ENCODE measurements at places on chromosomes 3 and 15. TPM values are rescaled to one million over a fixed set of nuclear protein-coding genes. Genes with fewer than 3 reads are reported as not detected.

The HDC gene
- total RNA-seq: 6.8 TPM

The TRPM1 gene
- total RNA-seq: not detected

GRCh38 chr15:58393241-58393662 lies 38.5 kb upstream of the LIPC start:
- DNase-seq: no peak
- H3K27ac ChIP-seq: no peak overlapping the region
- no peaks in the 10 kb centered on the region for H3K4me1 ChIP-seq
- no peaks in the 10 kb centered on the region for H3K36me3 ChIP-seq
- no peak overlapping the region for H3K4me3 ChIP-seq
- H3K27me3 ChIP-seq: no peaks in the 10 kb centered on the region

GRCh38 chr3:58416191-58416590 lies 17.4 kb downstream of the PDHB start:
- H3K27me3 ChIP-seq: no peaks in the 10 kb centered on the region
- no peak overlapping the region for H3K4me3 ChIP-seq
- H3K4me1 ChIP-seq: no peaks in the 10 kb centered on the region
- no peak overlapping the region for H3K27ac ChIP-seq

- H3K27me3 ChIP-seq: no peaks in the 10 kb centered on the region
- no peaks in the 10 kb centered on the region for H3K36me3 ChIP-seq
- DNase-seq: peak; percentile 67
- H3K27ac ChIP-seq: no peak overlapping the region
- no peaks in the 10 kb centered on the region for H3K4me1 ChIP-seq
These were observed 37.7 kb downstream of the TM4SF4 start for GRCh38 chr3:149512073-149512782.

GRCh38 chr15:67156834-67157233 lies 91.4 kb downstream of the SMAD3 start:
- H3K36me3 ChIP-seq: no peaks in the 10 kb centered on the region
- no peak overlapping the region for H3K27ac ChIP-seq
- no peak for DNase-seq
- no peaks in the 10 kb centered on the region for H3K4me1 ChIP-seq
- no peaks in the 10 kb centered on the region for H3K27me3 ChIP-seq
- no peak overlapping the region for H3K4me3 ChIP-seq

DNA sequence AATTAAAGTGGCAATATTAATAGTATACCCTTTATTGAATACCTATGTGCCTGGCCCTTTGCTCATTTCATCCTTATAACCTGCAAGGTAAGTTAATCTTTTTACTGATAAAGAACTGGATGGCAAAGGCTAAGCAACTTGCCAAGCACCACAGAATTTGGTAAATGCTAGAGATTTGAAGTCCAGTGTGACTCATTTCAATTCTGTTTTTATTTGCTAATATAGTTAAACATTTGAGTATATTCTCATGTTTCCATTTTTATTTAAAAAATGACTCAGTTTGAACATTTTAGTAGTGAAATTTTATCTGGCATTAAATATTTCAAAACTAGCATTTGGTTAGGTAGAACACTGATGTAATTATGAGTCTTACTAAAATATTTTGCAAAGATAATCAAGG lies 11.3 kb downstream of the PFN2 start:
- H3K4me3 ChIP-seq: no peak overlapping the region
- no peaks in the 10 kb centered on the region for H3K36me3 ChIP-seq
- peaks cover 2% of the 10 kb centered on the region for H3K4me1 ChIP-seq
- no peak for DNase-seq
- no peak overlapping the region for H3K27ac ChIP-seq
